ENCODE measurements at places on chromosomes 13 and 19.
A peak's percentile ranks its signal among the peaks of the same experiment; 100 is the strongest.

GRCh38 chr13:25059958-25060357 is 36.0 kb upstream of the PABPC3 start:
- no peak overlapping the region for H3K4me3 ChIP-seq
- no peaks in the 10 kb centered on the region for H3K36me3 ChIP-seq
- no peaks in the 10 kb centered on the region for H3K4me1 ChIP-seq
- no peak overlapping the region for H3K27ac ChIP-seq
- DNase-seq = no peak
- no peaks in the 10 kb centered on the region for H3K27me3 ChIP-seq

- peaks cover 3% of the 10 kb centered on the region for H3K36me3 ChIP-seq
- no peaks in the 10 kb centered on the region for H3K27me3 ChIP-seq
- peak; percentile 44 for DNase-seq
- H3K4me3 ChIP-seq = peak overlapping the region; percentile 75
These were observed 630 bp downstream of the COQ8B start for GRCh38 chr19:40716031-40716481.

GRCh38 chr13:50244713-50245574 is 229.7 kb downstream of the KCNRG start:
- no peaks in the 10 kb centered on the region for H3K27me3 ChIP-seq
- no peaks in the 10 kb centered on the region for H3K36me3 ChIP-seq
- no peak for DNase-seq

DNA sequence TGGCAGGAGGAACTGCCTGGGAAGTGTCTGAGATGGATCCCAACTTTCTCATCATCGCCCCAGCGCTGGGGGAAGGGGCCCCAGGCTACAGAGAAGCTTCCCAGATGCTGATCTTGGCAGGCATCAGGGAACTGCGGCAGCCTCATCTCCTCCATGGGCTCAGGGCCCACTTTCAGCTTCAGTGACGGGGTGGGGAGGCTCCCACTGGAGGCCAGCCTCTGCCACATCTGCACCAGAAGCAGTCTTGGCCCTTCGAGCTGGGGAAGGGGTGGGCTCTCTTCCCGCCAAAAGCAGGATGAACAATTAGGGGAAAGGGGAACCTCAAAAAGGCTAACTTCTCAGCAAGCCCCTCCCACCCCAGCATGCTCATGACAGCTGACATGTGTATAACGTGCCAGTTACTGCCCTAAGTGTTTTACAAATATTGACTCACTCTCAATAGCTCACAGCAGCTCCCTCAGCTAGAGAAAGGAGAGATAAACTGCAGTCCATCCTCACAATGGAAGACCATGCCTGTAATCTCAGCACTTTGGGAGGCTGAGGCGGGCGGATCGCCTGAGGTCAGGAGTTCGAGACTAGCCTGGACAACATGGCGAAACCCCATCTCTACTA is 7.1 kb upstream of the S1PR2 start:
- H3K36me3 ChIP-seq = no peaks in the 10 kb centered on the region
- H3K27ac ChIP-seq = no peak overlapping the region

- H3K27me3 ChIP-seq = no peaks in the 10 kb centered on the region
- peaks cover 20% of the 10 kb centered on the region for H3K4me1 ChIP-seq
- H3K27ac ChIP-seq = no peak overlapping the region
- H3K36me3 ChIP-seq = no peaks in the 10 kb centered on the region
These were observed 11.5 kb upstream of the TNFSF9 start for GRCh38 chr19:6519289-6519688.

- no peaks in the 10 kb centered on the region for H3K4me1 ChIP-seq
- no peaks in the 10 kb centered on the region for H3K27me3 ChIP-seq
- H3K4me3 ChIP-seq = no peak overlapping the region
- H3K27ac ChIP-seq = no peak overlapping the region
- DNase-seq = peak; percentile 40
These were observed 112.2 kb downstream of the IER2 start for GRCh38 chr19:13262450-13262849.

GRCh38 chr13:79655509-79655908 is 174.6 kb downstream of the NDFIP2 start:
- DNase-seq = no peak
- no peaks in the 10 kb centered on the region for H3K36me3 ChIP-seq
- H3K27me3 ChIP-seq = no peaks in the 10 kb centered on the region
- no peaks in the 10 kb centered on the region for H3K4me1 ChIP-seq
- no peak overlapping the region for H3K27ac ChIP-seq
